CD4-positive, alpha-beta T cell (primary cell): ENCODE measurements at places on chromosomes 1 and 21. TPM values are rescaled to one million over a fixed set of nuclear protein-coding genes. Genes with fewer than 3 reads are reported as not detected.

Gene RAB42
- not detected for total RNA-seq

Gene SLC45A1
- 0.98 TPM for total RNA-seq

Gene F13B
- not detected for total RNA-seq

Gene ST6GALNAC5
- not detected for total RNA-seq

Gene TGFB2
- 0.11 TPM for total RNA-seq

Gene PTBP2
- total RNA-seq, result 34.3 TPM

Gene ZNF672
- total RNA-seq, result 35.9 TPM

Gene C4BPA
- total RNA-seq, result not detected

Gene FMO2
- not detected for total RNA-seq

Gene COL16A1
- not detected for total RNA-seq

Gene URB2
- 4.1 TPM for total RNA-seq

Gene SPATA21
- total RNA-seq, result not detected

Gene RGS1
- total RNA-seq, result 428 TPM

Gene PTPN22
- 30.2 TPM for total RNA-seq

Gene AK5
- total RNA-seq, result 32.0 TPM

Gene TNNT2
- not detected for total RNA-seq

GRCh38 chr1:177302357-177303044, 131.7 kb downstream of the BRINP2 start:
- H3K27ac ChIP-seq, result no peak overlapping the region
- H3K27me3 ChIP-seq, result no peaks in the 10 kb centered on the region
- H3K4me3 ChIP-seq, result no peak overlapping the region
- no peak for DNase-seq
- no peaks in the 10 kb centered on the region for H3K4me1 ChIP-seq

GRCh38 chr1:55329091-55329490, 113.9 kb upstream of the USP24 start:
- H3K36me3 ChIP-seq, result no peaks in the 10 kb centered on the region
- DNase-seq, result no peak
- peaks cover 2% of the 10 kb centered on the region for H3K27me3 ChIP-seq
- no peak overlapping the region for H3K27ac ChIP-seq
- H3K4me3 ChIP-seq, result no peak overlapping the region
- no peaks in the 10 kb centered on the region for H3K4me1 ChIP-seq

DNA sequence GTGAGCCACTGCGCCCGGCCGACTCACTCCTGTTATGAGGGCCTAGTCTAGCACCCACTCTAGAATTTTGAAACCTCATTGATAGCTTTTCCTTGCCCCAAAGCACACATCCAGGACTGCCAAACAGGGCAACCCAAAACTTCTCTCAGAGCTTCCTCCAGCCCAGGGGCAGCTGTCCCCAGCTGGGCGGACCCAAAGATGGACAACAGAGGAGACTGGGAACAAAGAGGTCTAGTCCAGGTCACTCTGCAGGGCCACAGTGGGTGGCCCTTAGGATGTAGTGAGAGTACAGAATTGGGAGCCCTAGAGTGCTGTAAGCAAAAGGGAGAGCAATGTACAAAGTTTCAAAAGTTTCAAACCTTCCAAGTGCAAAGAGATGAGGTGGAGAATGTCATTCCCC, 1.2 kb downstream of the CD34 start:
- DNase-seq, result no peak
- H3K36me3 ChIP-seq, result no peaks in the 10 kb centered on the region
- H3K27me3 ChIP-seq, result peaks cover 38% of the 10 kb centered on the region
- H3K4me3 ChIP-seq, result no peak overlapping the region
- no peak overlapping the region for H3K27ac ChIP-seq

GRCh38 chr1:158323866-158324265, 7.5 kb downstream of the CD1B start:
- H3K27ac ChIP-seq, result no peak overlapping the region
- DNase-seq, result no peak
- H3K36me3 ChIP-seq, result no peaks in the 10 kb centered on the region
- no peaks in the 10 kb centered on the region for H3K27me3 ChIP-seq

- H3K27ac ChIP-seq, result no peak overlapping the region
- no peaks in the 10 kb centered on the region for H3K4me1 ChIP-seq
- no peaks in the 10 kb centered on the region for H3K27me3 ChIP-seq
- H3K4me3 ChIP-seq, result no peak overlapping the region
Measured at GRCh38 chr1:10975567-10976326, 36.7 kb upstream of the TARDBP start.

- no peak overlapping the region for H3K4me3 ChIP-seq
- no peaks in the 10 kb centered on the region for H3K4me1 ChIP-seq
- H3K27me3 ChIP-seq, result peaks cover 4% of the 10 kb centered on the region
- no peak overlapping the region for H3K27ac ChIP-seq
- H3K36me3 ChIP-seq, result no peaks in the 10 kb centered on the region
Measured at GRCh38 chr1:31681415-31681814, 22.4 kb downstream of the COL16A1 start.

DNA sequence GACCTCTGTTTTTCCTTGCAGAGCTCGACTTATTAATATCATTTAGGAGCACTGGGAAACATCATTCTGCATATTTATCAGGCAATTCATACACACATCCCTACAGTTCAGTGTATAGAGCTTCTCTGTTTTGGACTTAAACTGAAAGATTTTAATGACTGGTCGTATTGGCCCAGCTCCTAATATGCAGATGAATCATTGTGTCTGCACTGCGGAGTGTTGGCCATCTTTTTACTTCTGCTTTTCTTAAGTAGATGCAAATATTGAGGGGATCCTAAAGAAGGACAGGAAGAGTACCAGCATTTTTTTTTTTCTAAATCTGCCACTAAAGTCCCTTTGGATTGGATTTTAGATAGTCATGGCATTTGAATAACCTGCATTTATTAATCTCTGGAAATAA, 154.8 kb downstream of the BACH1 start:
- H3K4me3 ChIP-seq, result no peak overlapping the region
- no peaks in the 10 kb centered on the region for H3K27me3 ChIP-seq
- H3K36me3 ChIP-seq, result no peaks in the 10 kb centered on the region
- H3K4me1 ChIP-seq, result peaks cover 9% of the 10 kb centered on the region

DNA sequence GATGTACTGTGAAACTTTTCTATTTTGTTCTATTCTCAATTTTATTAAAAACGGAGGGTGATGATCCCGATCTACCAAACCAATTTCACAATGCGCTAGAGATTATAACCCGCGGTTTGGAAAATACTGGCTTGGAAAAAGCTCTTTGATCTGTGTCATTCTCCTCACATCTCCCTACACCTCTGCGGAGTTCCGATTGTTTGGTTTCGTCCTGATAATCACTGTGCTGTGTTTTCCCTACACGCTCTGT, 536 bp upstream of the ABCD3 start:
- DNase-seq, result no peak
- H3K27me3 ChIP-seq, result no peaks in the 10 kb centered on the region
- peaks cover 14% of the 10 kb centered on the region for H3K4me1 ChIP-seq

DNA sequence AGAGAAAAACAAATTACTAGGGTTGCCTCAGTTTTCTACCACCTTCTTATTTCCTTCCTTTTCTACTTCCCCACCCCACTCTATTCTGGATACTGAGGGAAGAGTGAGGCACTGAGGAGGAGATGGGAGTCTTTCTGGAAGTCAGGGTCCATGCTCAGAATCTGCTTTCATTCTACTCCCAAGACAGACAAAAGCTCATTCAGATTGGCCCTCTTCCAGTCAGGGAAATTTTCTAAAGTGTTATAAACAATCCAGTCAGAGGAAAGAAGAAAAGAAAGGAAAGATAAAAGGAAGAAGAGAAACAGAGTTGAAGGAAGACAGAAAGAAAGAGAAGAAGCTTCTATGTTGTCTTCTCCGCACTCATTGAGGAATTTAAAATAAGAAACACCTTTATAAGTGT, 228.6 kb downstream of the COP1 start:
- H3K36me3 ChIP-seq, result peaks cover 20% of the 10 kb centered on the region
- H3K4me1 ChIP-seq, result no peaks in the 10 kb centered on the region
- H3K27me3 ChIP-seq, result no peaks in the 10 kb centered on the region
- H3K27ac ChIP-seq, result no peak overlapping the region
- DNase-seq, result no peak

GRCh38 chr1:31828341-31828740, 12.5 kb upstream of the SPOCD1 start:
- H3K36me3 ChIP-seq, result no peaks in the 10 kb centered on the region
- H3K4me3 ChIP-seq, result no peak overlapping the region
- no peaks in the 10 kb centered on the region for H3K27me3 ChIP-seq
- peaks cover 41% of the 10 kb centered on the region for H3K4me1 ChIP-seq

- no peaks in the 10 kb centered on the region for H3K36me3 ChIP-seq
- H3K4me3 ChIP-seq, result no peak overlapping the region
- no peak for DNase-seq
- H3K27ac ChIP-seq, result no peak overlapping the region
Measured at GRCh38 chr1:15245593-15246360, 1.2 kb upstream of the FHAD1 start.

- H3K27me3 ChIP-seq, result no peaks in the 10 kb centered on the region
- no peaks in the 10 kb centered on the region for H3K36me3 ChIP-seq
- H3K27ac ChIP-seq, result no peak overlapping the region
- no peak overlapping the region for H3K4me3 ChIP-seq
- H3K4me1 ChIP-seq, result no peaks in the 10 kb centered on the region
Measured at GRCh38 chr1:116291024-116291423, 82.0 kb upstream of the ATP1A1 start.

GRCh38 chr21:41953831-41954653, at the start of gene C2CD2:
Gene C2CD2 (minus strand): TSS chr21:41954018. CDS start chr21:41953648, 370 bp downstream.
- peak within 1 kb of the TSS; percentile 32 for H3K4me3 ChIP-seq
- H3K27me3 ChIP-seq, result peaks cover 18% of the 10 kb centered on the region
- peaks cover 11% of the 10 kb centered on the region for H3K4me1 ChIP-seq
- no peak within 1 kb of the TSS for H3K27ac ChIP-seq
- DNase-seq, result no peak

GRCh38 chr1:15345705-15346345, 63.9 kb upstream of the EFHD2 start:
- H3K36me3 ChIP-seq, result no peaks in the 10 kb centered on the region
- peaks cover 3% of the 10 kb centered on the region for H3K27me3 ChIP-seq
- DNase-seq, result peak; percentile 24
- no peak overlapping the region for H3K4me3 ChIP-seq

GRCh38 chr1:234656070-234656895, 46.3 kb upstream of the IRF2BP2 start:
- H3K4me3 ChIP-seq, result no peak overlapping the region
- no peaks in the 10 kb centered on the region for H3K4me1 ChIP-seq
- H3K27me3 ChIP-seq, result no peaks in the 10 kb centered on the region
- no peak for DNase-seq

- no peaks in the 10 kb centered on the region for H3K27me3 ChIP-seq
- peaks cover 4% of the 10 kb centered on the region for H3K4me1 ChIP-seq
- no peak overlapping the region for H3K4me3 ChIP-seq
- DNase-seq, result no peak
Measured at GRCh38 chr1:186623551-186623950, 56.7 kb downstream of the PTGS2 start.

GRCh38 chr1:30111431-30111830, 612.0 kb downstream of the MATN1 start:
- H3K4me3 ChIP-seq, result no peak overlapping the region
- no peak for DNase-seq
- H3K4me1 ChIP-seq, result no peaks in the 10 kb centered on the region

- no peak for DNase-seq
- no peak within 1 kb of the TSS for H3K27ac ChIP-seq
- peaks cover 25% of the 10 kb centered on the region for H3K4me1 ChIP-seq
- H3K4me3 ChIP-seq, result no peak within 1 kb of the TSS
Measured at GRCh38 chr1:153348511-153349362, at the start of gene PGLYRP4. Gene PGLYRP4 (minus strand): TSS chr1:153348841. CDS start chr1:153347932, 909 bp downstream.

GRCh38 chr1:53420341-53420740, 38.9 kb upstream of the DMRTB1 start:
- no peaks in the 10 kb centered on the region for H3K36me3 ChIP-seq
- H3K4me1 ChIP-seq, result peaks cover under 1% of the 10 kb centered on the region
- H3K27me3 ChIP-seq, result no peaks in the 10 kb centered on the region
- H3K27ac ChIP-seq, result no peak overlapping the region
- H3K4me3 ChIP-seq, result no peak overlapping the region

DNA sequence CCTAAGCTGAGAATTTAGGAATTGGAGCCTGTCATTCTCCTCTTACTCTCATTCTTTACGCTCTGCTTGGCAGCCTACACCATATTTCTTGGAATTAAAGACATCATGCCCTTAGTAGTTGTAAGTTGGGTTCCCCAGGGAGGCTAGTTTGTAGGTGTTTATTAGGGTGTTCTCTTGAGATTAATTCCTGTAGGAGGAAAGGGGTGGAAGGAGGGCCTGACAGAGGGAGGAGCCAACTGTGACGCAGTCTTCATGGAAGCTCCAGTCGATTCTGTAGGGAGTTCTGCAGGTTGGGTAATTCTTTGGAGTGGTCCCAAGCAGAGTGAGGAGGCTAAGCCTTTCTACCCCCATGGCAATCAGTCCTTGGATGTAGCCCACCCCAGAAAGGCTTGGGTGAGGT, 111.4 kb downstream of the HHAT start:
- H3K36me3 ChIP-seq, result no peaks in the 10 kb centered on the region
- DNase-seq, result no peak
- H3K27ac ChIP-seq, result no peak overlapping the region
- H3K4me1 ChIP-seq, result no peaks in the 10 kb centered on the region

DNA sequence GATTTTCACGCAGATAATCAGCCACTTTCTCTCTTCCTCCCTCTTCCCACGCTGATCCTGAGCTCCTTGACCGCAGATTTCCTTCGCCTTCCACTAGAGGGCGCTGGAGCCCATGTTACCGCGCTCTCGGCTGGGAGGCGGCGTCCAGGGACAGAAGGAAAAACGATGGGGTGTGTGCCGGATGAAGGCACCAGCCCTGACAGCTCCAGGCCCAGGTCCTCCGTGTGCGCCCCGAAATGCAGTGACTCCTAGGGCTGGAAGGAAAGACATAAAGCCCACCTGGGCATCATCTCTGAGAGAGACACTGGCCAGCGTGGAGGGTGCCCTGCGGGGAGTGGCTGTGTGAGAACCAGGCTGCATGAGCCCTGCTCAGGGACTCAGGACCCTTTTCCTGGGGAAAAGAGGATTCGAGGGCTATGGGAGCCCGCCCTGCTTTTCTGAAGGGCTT, 44.9 kb upstream of the CYP2J2 start:
- no peak overlapping the region for H3K27ac ChIP-seq
- peak; percentile 30 for DNase-seq
- peaks cover 5% of the 10 kb centered on the region for H3K4me1 ChIP-seq
- no peaks in the 10 kb centered on the region for H3K36me3 ChIP-seq

DNA sequence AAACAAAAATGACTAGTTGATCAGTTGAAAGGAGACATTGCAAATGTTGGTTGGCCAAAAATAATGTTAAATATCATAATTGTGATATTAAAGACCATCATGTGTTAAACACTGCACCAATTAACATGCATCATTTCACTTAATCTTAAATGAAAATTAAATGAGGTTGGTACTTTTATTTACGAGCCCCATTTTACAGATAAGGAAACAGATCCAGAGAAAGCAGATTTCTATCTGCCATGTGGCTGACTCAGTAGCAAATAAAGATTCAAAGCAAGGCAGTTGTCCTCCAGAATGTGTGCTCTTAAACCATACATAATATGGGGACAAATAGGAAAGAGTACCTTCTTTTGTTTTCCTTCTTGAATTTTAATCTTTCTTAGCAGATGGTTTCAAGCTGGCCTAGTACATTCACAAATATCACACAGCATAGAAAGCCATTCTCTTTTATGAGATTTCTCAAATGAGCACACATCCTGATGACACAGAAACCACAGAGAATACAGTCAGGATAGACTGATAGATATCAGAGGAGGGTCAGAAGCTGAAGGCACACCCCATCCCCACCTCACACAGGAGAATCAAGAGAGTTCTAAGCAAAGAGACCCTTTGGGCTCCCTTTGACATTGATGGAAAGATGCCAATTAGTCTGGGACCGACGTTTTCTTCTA, 647.9 kb upstream of the CAMK1G start:
- H3K4me1 ChIP-seq, result no peaks in the 10 kb centered on the region
- no peaks in the 10 kb centered on the region for H3K36me3 ChIP-seq
- H3K27ac ChIP-seq, result no peak overlapping the region
- no peak for DNase-seq

- H3K4me3 ChIP-seq, result no peak overlapping the region
- H3K27me3 ChIP-seq, result no peaks in the 10 kb centered on the region
- no peak for DNase-seq
- no peak overlapping the region for H3K27ac ChIP-seq
- H3K36me3 ChIP-seq, result no peaks in the 10 kb centered on the region
Measured at GRCh38 chr21:45942755-45943629, 38.6 kb upstream of the COL6A1 start.
